Ureter (tissue), 1 donor: ENCODE measurements at places on chromosomes 16 and 17. TPM values are rescaled to one million over a fixed set of nuclear protein-coding genes. Genes with fewer than 3 reads are reported as not detected.

Gene ATP2C2
- 33.2 TPM for total RNA-seq

Gene AGRP
- not detected for total RNA-seq

Gene LGALS9B
- not detected for total RNA-seq

Gene C1QTNF8
- total RNA-seq, result not detected

Gene ST6GALNAC2
- total RNA-seq, result 28.7 TPM

Gene SMG1
- total RNA-seq, result 168 TPM

Gene CLEC18B
- total RNA-seq, result 2.4 TPM

Gene TEKT1
- not detected for total RNA-seq

Gene SPATA22
- not detected for total RNA-seq

Gene CRHR1
- not detected for total RNA-seq

Gene DHX40
- total RNA-seq, result 30.4 TPM

Gene TMEM100
- total RNA-seq, result 8.4 TPM

GRCh38 chr17:31595666-31596381, 204.3 kb downstream of the RAB11FIP4 start:
- no peak for DNase-seq

- DNase-seq, result peak; percentile 91
Observed at GRCh38 chr17:49567871-49568694, 7.6 kb upstream of the NXPH3 start.

- peak; percentile 57 for DNase-seq
Observed at GRCh38 chr17:75288770-75289114, 491 bp downstream of the SLC25A19 start.

DNA sequence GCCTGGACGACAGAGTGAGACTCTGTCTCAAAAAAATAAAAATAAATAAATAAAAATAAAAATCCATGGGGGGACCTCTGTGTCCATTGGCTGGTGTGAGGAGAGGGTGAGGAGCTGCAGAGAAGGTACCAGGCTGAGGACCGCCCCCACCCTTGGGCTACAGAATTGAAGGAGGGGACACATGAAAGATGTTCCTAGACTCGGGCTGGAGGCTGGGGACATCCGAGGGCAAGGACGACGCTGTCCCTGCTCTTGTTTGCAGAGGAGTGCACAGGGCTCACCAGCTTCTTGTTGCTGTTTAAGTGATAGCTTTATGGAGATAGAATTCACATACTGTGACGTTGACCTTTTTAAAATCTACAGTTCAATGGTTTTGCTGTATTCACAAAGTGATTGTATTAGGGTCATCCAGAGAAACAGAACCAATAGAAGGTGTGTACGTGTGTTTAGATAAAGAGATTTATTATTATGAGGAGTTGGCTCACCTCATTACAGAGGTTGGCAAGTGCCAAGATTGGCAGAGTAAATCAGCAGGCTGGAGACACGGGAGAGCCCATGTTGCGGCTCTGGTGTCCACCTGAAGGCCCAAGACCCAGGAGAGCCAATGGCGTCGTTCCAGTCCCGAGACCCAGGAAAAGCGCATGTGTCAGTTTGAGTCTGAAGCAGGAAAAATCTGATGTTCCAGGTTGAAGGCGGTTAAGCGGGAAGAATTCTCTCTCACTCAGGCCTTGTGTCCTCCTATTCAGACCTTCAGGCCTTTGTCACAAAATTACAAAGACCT, 320.7 kb downstream of the SEC14L1 start:
- no peak for DNase-seq

DNA sequence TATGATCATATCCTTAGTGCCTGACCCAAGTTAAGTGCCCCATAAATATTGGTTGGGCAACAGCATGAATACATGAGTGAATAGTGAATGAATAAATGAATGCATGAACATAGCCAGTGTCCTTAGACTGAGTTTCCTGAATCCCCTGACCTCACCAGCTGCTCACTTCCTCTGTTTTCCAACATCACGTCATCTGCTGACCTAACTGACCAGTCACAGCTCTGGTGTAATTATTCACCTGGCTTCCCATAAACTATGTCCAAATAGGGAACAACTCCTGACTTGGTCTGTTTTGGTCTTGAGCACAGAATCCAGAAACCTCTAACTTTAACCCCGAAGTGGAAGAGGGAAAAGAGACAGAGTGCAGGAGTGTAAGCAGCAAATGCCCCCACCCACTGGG, 83.4 kb downstream of the ASIC2 start:
- no peak for DNase-seq

GRCh38 chr17:80858301-80859001, 133.2 kb upstream of the CHMP6 start:
- DNase-seq, result no peak

DNA sequence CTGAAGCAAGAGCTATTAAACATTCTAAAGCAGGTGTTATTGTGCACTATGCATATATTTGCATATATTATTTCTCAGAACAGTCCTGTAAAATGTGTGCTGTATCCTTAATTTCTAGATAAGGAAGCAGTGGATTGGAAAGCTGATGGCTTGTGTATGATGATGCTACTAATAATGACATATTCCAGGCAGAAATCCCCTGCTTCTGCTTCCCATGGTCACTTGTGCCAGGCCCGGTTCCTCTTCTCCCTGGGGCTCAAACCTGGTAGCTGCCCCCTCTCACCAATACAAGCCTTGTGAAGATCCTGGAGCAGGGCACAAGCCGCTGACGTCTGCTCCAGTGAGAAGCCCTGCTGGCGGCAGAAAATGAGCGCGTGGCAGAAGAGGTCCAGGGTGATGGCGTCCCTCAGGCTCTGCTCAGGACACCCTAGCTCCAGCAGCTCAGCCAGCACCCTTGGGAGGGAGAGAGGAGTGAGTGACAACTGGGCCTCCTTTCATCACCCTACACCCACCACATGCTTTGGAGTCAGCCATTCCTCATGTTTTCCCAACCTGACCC, 1.8 kb downstream of the CFAP119 start:
- no peak for DNase-seq

GRCh38 chr16:83338941-83339340, 468.8 kb upstream of the HSBP1 start:
- no peak for DNase-seq

DNA sequence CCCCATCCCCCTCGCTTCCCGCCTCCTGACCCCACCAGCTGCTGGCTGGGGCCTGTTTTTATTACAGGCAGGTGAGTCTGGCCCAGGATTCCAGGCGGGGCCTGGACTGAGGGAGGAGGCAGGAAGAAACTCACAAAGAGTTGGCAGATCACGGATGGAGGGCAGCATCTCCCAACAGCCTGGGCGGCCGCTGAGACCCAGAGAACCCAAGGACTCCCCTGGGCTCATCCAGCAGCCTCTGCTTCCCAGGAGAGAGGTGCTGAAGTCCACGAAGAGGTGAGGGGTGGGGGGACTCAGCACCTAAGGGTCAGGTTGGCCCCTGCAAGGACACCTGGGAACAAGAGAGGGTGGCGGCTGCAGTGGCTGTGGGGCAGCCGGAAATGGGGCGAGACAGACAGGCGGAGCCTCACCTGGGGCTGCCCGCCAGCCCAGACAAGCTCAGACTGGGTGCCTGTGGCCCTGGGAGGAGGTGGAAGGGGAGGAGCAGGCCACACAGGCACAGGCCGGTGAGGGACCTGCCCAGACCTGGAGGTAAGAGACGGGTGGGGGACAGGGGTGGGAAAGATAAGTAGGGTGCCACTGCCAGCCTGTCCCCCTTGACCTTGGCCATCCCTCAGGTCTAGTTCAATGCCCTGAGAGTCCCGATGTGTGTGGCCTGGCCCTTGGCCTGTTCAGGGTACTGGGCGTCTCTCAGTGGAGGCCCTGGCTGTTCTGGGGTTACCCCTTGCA, 8.7 kb upstream of the ADGRG1 start:
- DNase-seq, result peak; percentile 89

DNA sequence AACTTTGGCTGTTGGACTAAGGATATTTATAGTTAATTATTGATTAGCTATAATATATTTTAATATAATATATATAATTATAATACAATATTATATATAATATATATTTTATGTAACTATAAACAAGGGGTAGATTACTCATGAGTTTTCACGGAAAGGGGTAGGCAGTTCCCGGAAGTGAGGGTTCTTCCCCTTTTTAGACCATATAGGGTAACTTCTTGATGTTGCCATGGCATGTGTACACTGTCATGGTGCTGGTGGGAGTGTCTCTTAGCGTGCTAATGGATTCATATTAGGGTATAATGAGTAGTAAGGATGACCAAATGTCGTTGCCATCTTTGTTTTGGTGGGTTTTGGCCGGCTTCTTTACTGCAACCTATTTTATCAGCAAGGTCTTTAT, 315.6 kb downstream of the WWOX start:
- no peak for DNase-seq

GRCh38 chr17:55634702-55635101, 88.0 kb downstream of the TMEM100 start:
- DNase-seq, result no peak

DNA sequence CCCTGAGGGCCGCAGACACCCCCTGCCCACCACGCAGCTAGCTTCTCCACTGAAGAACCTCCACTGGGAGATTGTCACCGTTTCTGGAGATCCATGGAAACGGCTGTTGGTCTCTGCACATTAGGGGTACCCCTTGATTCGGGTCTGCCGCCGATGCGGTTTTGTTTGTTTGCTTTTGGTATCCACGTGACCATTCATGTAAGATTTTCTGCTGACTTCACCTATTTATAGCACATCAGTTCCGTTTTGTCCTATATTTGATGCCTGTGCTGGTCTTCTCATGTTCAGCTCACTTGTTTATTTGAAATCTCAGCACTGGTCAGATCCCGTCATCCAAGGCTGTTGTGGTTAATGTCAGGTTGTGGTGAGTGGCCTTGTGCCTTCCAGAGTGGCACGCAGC, 21.1 kb downstream of the CRAMP1 start:
- no peak for DNase-seq

GRCh38 chr16:73813527-73813926, 483.1 kb upstream of the PSMD7 start:
- DNase-seq, result no peak

- DNase-seq, result no peak
Observed at GRCh38 chr17:65061646-65062045, 5.1 kb upstream of the GNA13 start.

DNA sequence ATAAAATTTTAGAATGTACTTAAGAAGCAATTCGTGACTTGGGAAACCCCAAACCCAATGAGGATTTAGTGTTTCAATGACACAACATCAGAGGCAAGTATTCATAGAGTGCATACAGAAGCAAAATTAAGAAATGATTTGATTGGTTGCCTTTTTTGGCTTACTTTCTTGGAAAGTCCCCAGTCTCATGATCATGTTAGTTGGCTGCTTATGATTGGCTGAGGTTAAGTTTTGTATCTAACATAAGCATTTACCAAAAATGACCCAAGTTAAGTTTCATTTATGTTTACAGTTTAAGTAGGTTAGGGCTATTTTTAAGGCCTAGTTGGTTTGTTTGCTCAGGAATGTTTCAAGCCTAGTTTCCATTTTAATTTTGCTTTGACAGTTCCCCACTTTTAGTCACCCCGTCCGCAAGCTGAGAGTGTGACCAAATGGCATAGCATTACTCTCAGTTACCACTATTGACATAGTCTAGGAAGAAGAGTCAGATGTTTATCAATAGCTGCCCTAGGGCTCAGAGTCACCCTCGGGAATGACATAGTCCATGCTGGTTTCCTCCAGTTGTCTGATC, 36.2 kb downstream of the DGKE start:
- DNase-seq, result no peak

DNA sequence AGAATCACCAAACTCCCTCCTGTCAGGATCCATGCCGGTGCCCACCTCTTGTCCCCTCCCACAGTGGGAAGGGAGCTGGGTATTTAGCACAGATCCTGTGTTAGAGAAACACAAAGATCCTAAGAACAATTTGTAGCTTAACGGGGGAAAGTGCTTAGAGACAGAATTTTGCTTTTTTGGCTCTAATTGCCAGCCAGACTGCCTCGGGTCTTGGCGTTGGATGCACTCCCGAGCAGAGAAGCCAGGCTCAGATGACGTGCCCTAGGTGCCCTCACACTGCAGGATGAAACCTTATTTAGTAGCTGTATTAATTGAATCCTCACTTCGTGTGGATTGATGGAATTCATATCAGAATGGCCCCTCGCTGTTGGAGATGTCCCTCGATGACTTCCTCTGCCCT, 22.5 kb upstream of the MAF start:
- DNase-seq, result no peak

GRCh38 chr17:33056399-33057146, 64.9 kb downstream of the SPACA3 start:
- DNase-seq, result no peak

GRCh38 chr17:17833658-17834357, 3.0 kb downstream of the SREBF1 start:
- DNase-seq, result no peak

DNA sequence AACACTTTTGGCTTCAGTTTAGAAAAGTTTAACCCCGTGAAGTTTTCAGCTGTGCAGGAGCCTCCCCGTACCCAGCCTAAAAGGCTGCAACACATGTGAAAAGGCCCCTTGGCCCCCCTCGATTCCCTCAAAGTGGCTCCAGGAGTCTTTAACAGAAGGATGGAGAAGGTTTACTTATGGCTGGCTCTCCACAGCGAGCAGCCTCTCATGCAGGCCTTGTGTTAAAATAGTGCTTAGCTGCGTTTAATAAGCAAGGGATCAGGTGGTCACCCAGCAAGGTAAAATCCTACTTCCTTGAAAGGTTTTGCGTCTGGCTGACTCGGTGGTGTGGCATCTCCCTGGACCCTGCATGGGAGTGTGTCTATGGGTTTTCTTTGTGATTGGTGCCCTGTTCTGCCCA, 8.4 kb upstream of the CYLD start:
- no peak for DNase-seq

DNA sequence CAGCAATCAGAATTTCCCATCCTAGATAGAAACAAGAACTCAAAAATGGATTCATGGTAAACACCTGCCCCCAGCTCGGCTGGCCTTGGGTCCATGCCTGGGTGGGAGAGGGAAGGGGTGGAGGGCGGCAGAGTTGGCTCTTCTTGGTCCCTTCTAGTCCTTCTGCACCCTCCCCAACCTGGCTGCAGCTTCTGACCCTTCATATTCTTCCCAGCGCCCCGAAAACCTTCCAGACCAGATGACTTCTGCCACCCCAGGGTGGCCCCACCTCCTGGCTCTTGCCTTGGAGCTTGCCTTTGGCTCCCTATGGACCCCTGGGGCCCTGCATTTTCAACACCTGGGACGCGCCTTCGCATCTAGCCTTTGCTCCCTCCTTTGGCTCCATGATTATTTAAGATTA, 5.4 kb upstream of the GJD3 start:
- no peak for DNase-seq
